ENCODE measurements at places on chromosomes 6 and 20. TPM values are rescaled to one million over a fixed set of nuclear protein-coding genes. Genes with fewer than 3 reads are reported as not detected.

DNA sequence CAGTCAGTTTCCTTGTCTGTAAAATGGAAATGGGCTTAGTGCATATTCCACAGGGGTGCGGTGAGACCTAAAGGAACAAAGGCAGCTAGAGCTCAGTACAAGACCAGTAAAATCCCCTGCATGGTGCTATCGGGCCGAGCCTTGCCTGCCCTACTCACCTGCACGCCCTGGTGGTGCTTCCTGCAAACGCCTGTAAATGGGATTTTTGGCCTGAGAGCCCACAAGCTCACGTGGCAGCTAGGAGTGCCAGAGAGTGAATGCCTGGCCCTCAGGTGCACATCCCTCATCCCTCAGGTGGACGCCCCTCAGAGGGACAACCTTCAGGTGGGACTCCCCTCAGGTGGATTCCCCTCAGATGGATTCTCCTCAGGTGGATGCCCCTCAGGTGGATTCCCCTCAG is 48.0 kb upstream of the VSX1 start:
- H3K27me3 ChIP-seq: no peaks in the 10 kb centered on the region
- H3K36me3 ChIP-seq: no peaks in the 10 kb centered on the region
- H3K27ac ChIP-seq: no peak overlapping the region

GRCh38 chr6:4021854-4022695 is 56.9 kb downstream of the FAM217A start:
- H3K36me3 ChIP-seq: no peaks in the 10 kb centered on the region
- H3K27ac ChIP-seq: peak overlapping the region; percentile 98
- H3K27me3 ChIP-seq: no peaks in the 10 kb centered on the region
- H3K4me1 ChIP-seq: peaks cover 42% of the 10 kb centered on the region

DNA sequence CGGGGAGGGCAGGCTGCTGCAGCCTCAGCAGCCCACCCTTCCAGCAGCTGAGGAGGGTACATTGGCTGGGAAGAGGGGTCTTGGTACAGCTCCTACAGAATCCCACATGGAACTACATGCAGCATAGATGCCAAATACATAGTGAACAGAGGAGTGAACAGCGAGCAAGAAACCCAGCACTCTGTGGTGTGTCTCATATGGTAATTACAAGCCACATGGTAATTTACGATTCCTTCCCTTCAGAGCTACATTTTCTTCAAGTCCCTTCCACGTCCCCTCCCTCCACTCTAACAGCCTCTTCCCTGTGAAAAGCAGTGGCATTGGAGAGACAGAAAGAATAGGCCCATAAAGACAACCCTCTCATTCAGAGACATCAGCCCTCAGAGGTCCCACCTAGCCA is 167.7 kb downstream of the SYNDIG1 start:
- peaks cover 14% of the 10 kb centered on the region for H3K27me3 ChIP-seq
- no peak overlapping the region for H3K27ac ChIP-seq
- H3K4me1 ChIP-seq: no peaks in the 10 kb centered on the region
- H3K4me3 ChIP-seq: no peak overlapping the region
- no peaks in the 10 kb centered on the region for H3K36me3 ChIP-seq
- no peak for DNase-seq

GRCh38 chr6:167572841-167573271 is 248.0 kb downstream of the TTLL2 start:
- H3K27ac ChIP-seq: no peak overlapping the region
- H3K4me3 ChIP-seq: no peak overlapping the region
- no peaks in the 10 kb centered on the region for H3K4me1 ChIP-seq
- no peaks in the 10 kb centered on the region for H3K36me3 ChIP-seq
- no peak for DNase-seq

GRCh38 chr6:129314575-129314974 is 395.4 kb downstream of the ARHGAP18 start:
- H3K27me3 ChIP-seq: peaks cover 2% of the 10 kb centered on the region
- no peak overlapping the region for H3K27ac ChIP-seq
- no peak overlapping the region for H3K4me3 ChIP-seq
- DNase-seq: no peak

GRCh38 chr20:37726971-37727956 is 33.4 kb downstream of the CTNNBL1 start:
- no peaks in the 10 kb centered on the region for H3K4me1 ChIP-seq
- no peak for DNase-seq
- no peaks in the 10 kb centered on the region for H3K27me3 ChIP-seq

DNA sequence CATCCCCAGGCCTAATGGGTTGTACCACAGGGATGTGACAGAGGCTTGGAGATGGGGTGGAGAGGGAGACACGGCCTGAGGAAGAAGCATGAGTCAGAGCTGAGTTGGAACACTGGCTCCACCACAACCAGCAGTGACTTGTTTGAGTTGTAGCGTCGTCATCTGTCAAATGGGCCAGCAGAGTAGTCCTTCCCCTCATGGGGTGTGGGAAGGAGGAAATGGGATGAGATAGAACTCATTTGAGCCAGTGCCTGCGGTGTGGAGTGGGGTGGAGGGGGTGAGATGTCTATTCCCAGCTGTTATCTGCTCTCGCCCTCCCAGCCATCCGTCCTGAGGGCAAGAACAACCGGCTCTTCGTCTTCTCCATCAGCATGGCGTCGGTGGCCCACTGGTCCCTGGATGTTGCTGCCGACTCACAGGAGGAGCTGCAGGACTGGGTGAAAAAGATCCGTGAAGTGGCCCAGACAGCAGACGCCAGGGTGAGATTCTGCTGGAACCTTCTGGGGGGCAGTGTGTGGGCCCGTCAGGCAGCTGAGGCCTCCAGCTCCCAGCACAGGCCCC is 32.5 kb downstream of the PLCG1 start:
- H3K4me3 ChIP-seq: no peak overlapping the region
- H3K27me3 ChIP-seq: no peaks in the 10 kb centered on the region
- peaks cover 98% of the 10 kb centered on the region for H3K36me3 ChIP-seq
- no peaks in the 10 kb centered on the region for H3K4me1 ChIP-seq

DNA sequence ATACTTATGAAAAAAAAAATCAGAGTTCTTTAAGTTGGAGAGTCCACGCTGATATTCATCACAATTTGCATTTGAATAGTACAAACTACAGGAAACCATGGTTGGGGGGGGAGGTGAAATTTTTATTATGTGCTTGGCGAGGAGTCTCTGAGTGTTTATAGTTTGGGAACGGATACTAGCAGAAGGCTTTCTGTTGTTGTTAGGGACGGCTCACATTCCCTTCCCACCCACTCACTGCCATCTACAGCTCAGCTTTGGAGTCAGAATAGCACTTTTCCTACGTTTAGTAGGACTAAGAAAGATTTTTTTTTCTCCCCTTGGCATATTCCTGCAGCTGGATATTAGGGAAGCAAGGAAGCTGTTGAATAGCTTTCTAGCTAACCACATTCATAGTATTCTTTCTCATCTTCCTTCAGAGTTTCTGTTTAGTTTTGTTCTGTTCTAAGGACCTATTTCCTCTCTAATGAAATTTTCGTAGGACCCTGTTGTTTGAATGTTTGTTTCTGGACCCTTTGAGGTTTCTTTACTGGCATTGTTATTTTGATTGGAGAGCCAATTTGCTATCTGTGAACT is 235.1 kb upstream of the ZNF217 start:
- no peaks in the 10 kb centered on the region for H3K27me3 ChIP-seq
- DNase-seq: no peak
- H3K4me3 ChIP-seq: peak overlapping the region; percentile 18
- H3K4me1 ChIP-seq: peaks cover 22% of the 10 kb centered on the region
- H3K27ac ChIP-seq: peak overlapping the region; percentile 81
- H3K36me3 ChIP-seq: no peaks in the 10 kb centered on the region

- H3K27me3 ChIP-seq: no peaks in the 10 kb centered on the region
- DNase-seq: peak; percentile 69
- H3K4me3 ChIP-seq: peak overlapping the region; percentile 41
- H3K4me1 ChIP-seq: peaks cover 65% of the 10 kb centered on the region
- H3K27ac ChIP-seq: peak overlapping the region; percentile 88
- peaks cover 75% of the 10 kb centered on the region for H3K36me3 ChIP-seq
Observed at GRCh38 chr6:35311390-35312075, 13.9 kb downstream of the DEF6 start.

DNA sequence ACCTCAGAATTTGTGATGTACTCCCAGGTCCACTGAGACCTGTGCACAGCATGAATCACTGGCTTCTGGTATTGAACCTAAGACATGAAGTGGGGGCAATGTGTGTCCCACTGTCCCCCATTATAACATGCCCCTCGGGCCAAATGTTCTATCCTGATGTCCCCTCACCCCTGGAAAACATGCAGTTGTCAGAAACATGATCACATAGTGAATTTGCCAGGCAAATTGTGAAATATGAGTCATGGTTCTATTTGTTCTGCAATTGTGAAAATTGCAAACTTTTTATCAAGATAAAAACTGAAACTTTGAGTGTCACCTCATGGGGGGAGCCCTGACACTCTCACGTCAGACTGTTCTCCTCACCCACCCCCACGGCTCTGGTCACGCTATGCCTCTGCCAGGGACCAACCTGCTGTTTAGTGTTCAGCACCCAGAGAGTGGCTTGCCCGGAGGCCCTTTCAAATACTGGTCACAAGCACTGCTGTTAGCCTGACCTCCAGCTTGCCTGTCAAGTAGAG is 305.3 kb downstream of the CLIC5 start:
- no peak for DNase-seq
- H3K27ac ChIP-seq: no peak overlapping the region
- no peaks in the 10 kb centered on the region for H3K4me1 ChIP-seq

DNA sequence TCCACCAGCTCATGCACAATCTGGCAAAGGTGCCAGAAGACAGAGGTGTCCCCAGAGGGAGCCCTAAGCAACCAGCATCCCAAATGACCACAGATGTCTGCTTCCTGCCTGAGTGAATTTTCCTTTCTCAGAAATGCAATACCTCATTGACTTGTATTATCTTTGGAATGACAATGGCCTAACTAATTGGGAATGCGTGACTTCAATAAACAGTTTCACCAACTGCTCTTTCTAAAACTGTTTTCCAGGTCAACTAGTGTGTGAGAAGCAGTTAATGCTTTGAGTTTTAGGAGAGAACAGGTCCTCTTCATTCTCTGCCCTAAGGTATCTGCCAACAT is 108.9 kb upstream of the SNX9 start:
- no peaks in the 10 kb centered on the region for H3K36me3 ChIP-seq
- H3K4me1 ChIP-seq: no peaks in the 10 kb centered on the region
- peaks cover 11% of the 10 kb centered on the region for H3K27me3 ChIP-seq
- no peak overlapping the region for H3K4me3 ChIP-seq
- no peak for DNase-seq

- no peaks in the 10 kb centered on the region for H3K36me3 ChIP-seq
- no peak overlapping the region for H3K27ac ChIP-seq
- peaks cover 54% of the 10 kb centered on the region for H3K27me3 ChIP-seq
- DNase-seq: no peak
- H3K4me3 ChIP-seq: no peak overlapping the region
Observed at GRCh38 chr6:34115915-34116314, 30.0 kb downstream of the GRM4 start.

- no peak for DNase-seq
- H3K36me3 ChIP-seq: no peaks in the 10 kb centered on the region
- no peak overlapping the region for H3K27ac ChIP-seq
- no peaks in the 10 kb centered on the region for H3K4me1 ChIP-seq
- no peak overlapping the region for H3K4me3 ChIP-seq
Observed at GRCh38 chr6:106966229-106966628, 8.3 kb downstream of the CD24 start.

FBXO5 gene
- total RNA-seq: 5.5 TPM

ALDH8A1 gene
- total RNA-seq: 1.8 TPM

TRIM10 gene
- total RNA-seq: not detected

CFB gene
- total RNA-seq: 1.3 TPM
